T-helper 1 cell treated with Interleukin-12 subunit alpha and Interleukin-12 subunit beta and Interleukin-4 antibody, amounts not matched to agents 30 ng/mL and 1 ng/mL, for 36 hours (primary cell): ENCODE measurements at places on chromosomes 3 and 15. TPM values are rescaled to one million over a fixed set of nuclear protein-coding genes. Genes with fewer than 3 reads are reported as not detected.

KBTBD12 gene
- total RNA-seq: not detected in 2 replicates

SLC6A1 gene
- not detected in 2 replicates for total RNA-seq

RGMA gene
- total RNA-seq: 0.07 TPM in 1 of 2 replicates, not detected in the other

EIF4G1 gene
- total RNA-seq: 387 and 410 TPM in 2 replicates

CD200R1 gene
- total RNA-seq: 18.0 and 18.6 TPM in 2 replicates

TNNC1 gene
- 0.74 and 1.3 TPM in 2 replicates for total RNA-seq
